Activated naive CD4-positive, alpha-beta T cell (primary cell): ENCODE measurements at places on chromosomes 6 and 20.

DNA sequence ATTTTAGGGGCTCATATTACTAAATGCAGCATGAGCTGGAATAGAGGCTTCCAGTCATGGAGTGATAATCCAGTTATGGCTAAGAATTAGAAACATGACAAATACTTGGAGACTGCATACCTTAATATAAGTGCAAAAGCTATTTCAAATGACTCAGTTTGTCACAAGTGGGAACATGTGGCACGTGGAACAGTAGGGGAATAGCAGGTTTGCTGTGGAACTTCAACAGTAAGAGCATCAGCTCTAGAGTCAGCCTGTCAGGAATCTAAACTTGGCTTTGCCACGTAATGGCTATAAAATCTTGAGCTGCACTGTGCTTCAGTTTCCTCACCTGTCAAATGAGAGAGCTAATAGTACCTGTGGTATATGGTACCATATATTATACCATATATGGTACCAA is 62.1 kb downstream of the HTR1B start:
- DNase-seq = no peak

GRCh38 chr6:111553580-111553979 is 52.1 kb downstream of the TRAF3IP2 start:
- DNase-seq = no peak

- no peak for DNase-seq
Observed at GRCh38 chr6:26071135-26071534, 16.1 kb upstream of the HFE start.

DNA sequence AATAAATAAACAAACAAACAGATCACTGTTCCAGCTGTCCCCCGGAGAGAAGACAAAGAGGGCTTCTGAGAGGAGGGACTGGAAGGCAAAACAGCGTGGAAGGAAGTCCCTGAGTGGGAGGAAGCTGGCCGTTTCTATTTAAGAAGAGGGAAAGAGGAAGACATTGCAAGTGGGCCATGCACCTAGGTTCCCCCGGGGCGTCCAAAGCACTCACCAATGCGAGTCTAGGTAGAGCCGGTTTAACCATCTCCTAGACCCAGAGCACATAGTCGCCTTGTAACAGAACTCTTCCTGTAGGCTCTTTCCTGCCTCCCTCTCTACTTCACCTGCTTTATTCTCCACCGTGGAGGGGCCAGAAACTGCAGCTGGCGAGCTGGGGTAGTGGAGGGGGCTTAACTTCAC is 158.4 kb downstream of the ZDHHC14 start:
- DNase-seq = no peak

DNA sequence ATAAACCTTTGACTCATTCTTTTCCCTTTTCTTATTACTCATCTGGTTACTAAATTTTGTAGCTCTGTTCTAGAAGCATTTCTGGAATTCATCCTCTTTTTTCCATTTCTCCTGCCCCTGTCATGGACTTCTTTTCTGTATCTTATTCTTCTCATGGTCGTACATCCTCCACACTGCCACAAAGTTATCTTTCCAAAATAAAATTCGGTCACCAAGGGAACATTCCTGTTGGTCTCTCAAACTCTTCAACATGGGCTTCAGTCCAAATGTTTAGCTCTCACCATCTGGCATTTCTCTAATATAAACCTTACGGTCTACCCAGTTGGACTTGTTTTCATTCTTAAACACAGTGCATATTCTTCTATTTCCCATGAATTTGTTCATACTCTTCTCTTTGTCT is 428.8 kb upstream of the ID4 start:
- no peak for DNase-seq

DNA sequence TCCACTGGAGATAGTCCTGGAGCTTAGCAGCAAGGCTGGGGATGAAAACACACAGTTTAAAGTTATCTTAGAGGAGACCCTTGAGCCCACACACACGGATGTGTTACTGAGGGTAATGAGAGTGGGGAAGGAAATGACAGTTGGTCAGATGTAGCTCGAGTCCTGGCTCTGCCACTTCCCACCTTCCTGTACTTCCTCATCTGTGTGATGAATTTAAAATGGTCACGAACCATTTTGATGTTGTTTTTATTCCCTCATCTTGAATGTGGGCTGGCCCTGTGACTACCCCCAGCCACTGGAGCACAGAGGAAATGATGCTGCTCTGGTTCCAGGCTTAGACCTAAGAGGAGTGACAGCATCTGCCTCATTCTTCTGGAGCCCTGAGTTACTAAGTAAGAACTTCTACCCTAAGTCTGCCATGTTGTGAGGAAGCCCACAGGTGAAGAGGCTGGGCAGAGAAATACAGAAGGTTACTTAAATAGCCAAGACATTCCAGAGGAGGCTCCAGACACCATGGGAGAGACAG is 141.2 kb downstream of the NRN1 start:
- no peak for DNase-seq

DNA sequence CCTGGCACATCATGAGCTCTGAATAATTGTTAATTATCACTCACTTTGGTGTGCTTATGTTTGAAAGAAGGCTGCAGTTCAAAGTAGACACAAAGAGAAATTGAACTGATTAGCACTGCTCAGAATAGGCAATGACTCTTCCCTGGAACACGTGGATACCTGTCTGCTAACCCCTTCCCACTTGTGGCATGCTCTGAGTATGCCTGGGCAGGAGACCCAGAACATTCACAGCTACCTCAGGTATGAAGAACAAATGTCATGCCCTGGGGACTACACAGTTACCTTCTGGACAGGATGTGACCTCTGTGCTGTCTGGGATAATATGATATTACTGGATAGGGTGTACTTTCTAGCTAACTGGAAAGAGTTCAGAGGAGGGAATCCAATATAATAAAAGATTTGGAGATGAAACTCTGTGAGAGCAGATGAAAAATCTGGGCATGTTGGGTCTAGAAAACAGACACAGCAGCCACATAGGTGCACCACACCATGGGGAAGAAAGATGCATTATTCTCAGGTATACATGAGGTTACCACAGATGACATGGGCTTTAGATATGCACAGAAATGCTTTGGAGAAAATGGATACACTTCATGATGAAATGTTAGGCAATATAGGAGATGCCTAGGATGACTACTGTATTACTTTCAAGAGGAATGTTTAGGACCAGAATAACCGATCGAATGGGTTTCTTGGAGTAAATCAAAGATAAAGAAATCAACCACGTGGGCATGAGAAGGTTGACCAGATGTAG is 324.2 kb upstream of the PREP start:
- no peak for DNase-seq

GRCh38 chr20:36254076-36254475 is 17.8 kb downstream of the AAR2 start:
- no peak for DNase-seq

DNA sequence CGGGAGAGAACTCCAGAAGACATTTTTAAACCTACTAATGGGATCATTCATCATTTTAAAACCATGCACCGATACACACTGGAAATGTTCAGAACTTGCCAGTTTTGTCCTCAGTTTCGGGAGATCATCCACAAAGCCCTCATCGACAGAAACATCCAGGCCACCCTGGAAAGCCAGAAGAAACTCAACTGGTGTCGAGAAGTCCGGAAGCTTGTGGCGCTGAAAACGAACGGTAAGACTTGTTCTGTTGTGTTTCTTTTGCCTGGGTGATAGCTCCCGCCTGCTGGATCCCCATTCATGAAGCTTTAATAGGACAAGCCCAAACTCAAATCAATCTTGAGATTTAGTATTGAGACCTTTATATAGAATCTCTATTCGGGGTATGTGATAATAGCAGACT is 4.2 kb downstream of the TNFAIP3 start:
- DNase-seq = no peak

GRCh38 chr6:75815756-75816155 is 66.7 kb downstream of the MYO6 start:
- no peak for DNase-seq

GRCh38 chr6:79841577-79842375 is 105.6 kb downstream of the ELOVL4 start:
- no peak for DNase-seq

GRCh38 chr6:38789256-38789655 is 74.1 kb downstream of the DNAH8 start:
- DNase-seq = no peak

DNA sequence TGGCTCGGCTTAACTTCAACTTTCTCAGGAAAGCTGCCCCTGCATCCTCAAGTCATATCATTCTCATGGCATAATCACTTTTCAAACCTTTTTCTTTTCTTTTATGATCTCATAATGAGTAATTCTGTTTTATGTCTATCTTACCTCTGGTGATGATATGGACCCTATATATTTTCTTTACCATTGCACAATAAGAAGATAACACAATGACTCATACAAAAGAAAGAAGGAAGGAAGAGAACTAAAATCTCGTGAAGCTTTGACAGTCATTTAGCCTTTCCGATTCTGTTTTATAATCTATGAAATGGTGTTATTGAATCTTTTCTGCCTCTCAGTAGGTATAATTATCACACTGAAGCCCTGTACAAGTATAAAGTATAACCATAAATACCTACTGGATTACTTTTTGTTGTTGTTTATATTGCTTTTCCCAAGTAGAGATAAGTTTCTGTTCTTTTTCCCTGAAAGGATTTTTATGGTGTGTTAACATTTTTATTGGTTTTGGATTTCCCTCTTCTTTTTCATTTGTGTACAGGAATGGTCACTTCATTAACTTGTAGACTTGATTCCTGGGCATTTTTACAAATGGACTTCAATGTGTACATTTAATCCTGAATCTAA is 300.9 kb downstream of the LAMA2 start:
- no peak for DNase-seq

DNA sequence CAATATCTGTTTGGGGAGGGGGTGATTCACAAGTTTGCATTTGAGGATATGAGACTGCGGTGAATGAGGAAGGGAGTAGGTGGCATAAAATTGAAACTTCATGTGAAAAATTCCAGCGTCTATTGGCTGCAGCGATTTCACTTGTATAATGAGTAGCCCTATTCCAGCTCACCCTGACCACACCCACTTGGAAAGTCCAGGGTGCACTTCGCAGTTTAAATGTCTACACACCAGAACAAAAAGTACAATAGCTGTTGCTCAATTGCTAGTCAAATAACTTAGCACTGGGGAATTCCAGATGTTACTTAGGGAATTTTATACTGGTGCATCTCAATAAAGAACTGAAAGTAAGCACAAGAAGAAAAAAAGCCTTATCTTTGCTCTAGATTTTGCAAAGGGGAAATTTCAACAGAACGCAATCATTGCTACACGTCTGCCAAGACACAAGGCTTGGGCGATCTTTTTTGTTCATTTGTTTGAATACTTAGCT is 6.3 kb downstream of the TNFAIP3 start:
- no peak for DNase-seq

DNA sequence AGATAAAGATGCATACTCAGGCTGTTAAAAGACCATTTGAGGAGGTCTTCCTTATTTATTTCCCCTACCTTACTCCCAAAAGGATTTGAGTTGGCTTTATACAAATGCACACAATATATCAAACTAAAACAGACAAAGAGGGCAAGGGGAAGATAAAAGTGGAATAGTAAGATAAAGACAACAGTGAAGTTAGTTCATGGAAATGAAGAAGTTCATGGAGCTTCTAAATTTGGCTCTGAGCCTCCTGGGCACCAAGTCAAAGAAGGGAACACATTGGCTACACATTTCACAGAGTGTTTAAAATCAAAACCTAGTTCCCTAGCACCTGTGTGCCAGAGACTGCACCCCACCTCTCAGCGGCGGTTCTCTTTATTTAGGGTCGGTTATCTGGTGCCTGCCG is 25.8 kb upstream of the ARMC2 start:
- DNase-seq = no peak

- DNase-seq = no peak
Observed at GRCh38 chr6:165843121-165843520, 180.1 kb upstream of the PDE10A start.

DNA sequence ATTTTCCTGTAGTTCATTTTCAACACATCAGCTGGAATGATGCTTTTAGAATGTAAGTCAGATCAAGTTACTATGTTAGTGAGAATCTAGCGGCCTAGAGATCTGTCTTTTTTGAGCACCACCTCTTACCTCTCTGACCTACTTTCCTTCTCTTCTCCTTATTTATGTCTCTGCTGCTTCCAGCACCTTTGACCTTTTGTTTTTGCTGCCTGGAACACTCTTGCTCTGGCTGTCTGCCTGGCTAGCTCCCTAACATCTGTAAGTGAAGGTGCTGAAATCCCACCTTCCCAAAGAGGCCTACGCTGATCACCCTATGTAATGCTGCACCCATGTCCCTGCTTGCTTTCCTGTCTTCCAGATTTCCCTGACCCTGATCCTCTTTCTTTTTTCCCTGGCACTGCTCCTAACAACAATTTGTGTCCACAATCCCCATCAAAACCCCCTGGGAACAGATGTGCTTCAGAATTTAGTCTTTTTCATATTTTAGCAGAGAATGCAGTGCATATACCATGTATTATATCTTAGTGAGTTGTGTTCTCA is 87.8 kb downstream of the RFPL4B start:
- DNase-seq = no peak

DNA sequence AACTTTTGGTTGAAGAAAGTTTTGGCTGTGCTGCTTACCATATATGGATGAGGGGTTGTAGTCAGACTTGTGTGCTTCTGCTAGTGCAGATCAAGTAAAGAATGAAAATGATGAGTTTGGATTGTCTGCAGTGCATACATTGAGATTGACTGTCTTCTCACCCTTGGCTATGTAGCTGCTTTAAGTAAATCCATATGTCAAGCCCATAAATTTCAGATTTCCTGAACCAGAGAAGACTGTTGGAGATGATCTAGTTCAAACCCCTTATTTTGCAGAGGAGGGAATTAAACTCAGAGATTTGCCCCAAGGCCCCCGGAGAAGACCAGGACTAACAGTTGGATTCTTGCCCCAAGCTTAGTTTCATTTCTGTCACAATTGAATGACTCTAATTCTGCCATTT is 67.2 kb downstream of the PKIB start:
- no peak for DNase-seq

- DNase-seq = no peak
Observed at GRCh38 chr6:139149383-139149782, 14.5 kb downstream of the HECA start.

GRCh38 chr6:22884456-22884855 is 315.1 kb downstream of the HDGFL1 start:
- DNase-seq = no peak

DNA sequence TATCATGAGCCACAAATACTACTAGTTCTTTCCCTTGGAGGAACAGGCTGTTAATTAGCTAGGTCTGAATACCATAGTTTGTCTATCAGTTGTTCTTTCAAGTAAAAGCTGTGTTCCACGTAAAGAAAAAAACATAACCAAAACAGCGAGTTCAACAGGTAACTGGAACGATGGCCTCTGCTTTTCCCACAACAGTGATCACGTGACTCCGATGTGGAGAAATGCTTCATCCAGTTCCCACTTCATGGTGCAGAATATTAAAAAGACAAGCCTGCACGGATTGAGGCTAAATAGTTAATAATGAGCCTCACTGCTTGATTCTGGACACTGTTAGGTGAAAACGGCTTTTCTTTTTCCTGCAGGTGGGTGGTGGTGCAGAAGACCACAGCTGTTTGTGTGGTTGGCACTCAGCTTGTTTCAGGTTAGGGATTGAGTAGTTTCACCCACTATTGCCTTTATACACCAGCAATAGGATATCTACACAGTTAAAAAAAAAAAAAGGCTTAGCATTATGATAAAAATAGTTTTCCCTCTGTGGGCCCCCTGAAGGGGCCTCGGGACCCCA is 88.1 kb downstream of the DACT2 start:
- DNase-seq = no peak

- DNase-seq = no peak
Observed at GRCh38 chr6:146028851-146029572, at the start of gene GRM1. Gene GRM1, plus strand, starts transcription at chr6:146029062. Its CDS starts 456 bp downstream, at chr6:146029518.

GRCh38 chr6:7974938-7975763 is 64.6 kb upstream of the TXNDC5 start:
- DNase-seq = no peak
